ENCODE measurements at places on chromosomes 7 and 10.
A peak's percentile ranks its signal among the peaks of the same experiment; 100 is the strongest.

DNA sequence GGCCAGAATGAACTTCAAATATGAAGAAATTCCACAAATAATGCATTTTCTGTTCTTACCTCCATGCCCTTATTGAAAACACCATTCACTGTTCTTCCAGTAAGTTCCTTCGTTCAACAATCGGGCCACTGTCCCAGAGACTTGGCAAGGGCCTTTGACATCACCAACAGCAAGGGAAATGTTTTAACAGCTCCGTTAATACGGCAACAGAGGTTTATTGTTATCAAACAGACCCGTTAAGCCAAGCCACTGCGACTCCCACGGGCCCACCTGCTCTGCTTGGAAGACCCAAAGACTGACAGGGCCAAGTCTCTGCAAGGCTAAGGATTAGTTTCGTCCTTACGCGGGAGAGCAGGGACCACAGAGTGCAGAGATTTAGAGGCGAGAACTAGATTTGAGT, 43.4 kb upstream of the LYZL1 start:
- DNase-seq, result no peak

GRCh38 chr10:75034131-75034512, 77.3 kb upstream of the SAMD8 start:
- DNase-seq, result no peak

DNA sequence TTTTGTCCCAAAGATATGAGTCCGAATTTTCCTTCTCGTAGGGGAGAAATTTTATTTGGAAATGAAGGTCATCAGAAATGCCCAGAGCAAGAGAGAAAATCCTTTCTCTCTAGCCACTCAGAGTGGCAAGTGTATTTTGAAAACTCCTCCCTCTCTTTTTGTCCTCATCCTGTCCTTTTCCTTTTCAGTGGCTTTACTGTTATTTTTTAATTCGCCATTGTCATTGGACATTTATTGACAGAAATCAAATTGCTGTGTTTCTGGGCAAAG, 39.6 kb downstream of the TET1 start:
- DNase-seq, result no peak

GRCh38 chr10:69866688-69867461, 65.2 kb downstream of the COL13A1 start:
- DNase-seq, result no peak

DNA sequence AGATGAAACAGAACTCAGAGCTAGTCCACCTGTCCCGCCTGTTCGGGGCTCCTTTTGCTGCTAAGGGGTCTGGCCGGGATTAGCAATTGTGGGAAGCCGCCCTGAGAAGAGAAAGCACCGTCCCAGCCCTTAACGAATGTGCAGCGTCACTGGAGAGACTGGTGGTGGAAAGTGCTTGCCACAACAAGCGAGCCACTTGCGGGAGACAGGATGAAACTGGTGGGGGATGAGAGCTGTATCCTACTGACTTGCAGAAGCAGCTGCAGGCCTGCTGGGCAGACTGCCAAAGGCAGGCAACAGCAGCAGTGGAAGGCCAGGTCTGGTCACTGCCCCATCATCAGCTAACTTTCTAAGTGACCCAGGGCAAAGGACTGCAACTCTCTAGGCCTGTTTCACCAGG, 95.4 kb downstream of the FAM53B start:
- peak; percentile 29 for DNase-seq

DNA sequence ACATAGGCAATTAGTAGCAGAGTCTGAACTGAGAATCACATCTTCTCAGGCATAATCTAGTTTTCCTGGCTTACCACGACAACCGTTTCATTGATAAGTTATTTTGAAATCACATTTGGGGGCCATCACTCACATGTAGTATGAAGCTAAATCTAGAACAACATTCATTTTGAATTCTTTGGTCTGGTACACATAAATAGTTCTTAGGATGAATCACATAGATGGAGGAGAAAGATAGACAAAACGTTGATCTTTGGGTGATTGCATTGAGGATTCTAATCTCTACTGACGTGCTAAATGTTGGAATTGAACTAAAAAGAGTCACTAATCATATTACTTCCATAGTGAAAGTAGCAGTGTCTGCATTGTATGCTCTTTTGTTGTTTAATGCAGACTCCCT, 1022.6 kb downstream of the LRMDA start:
- DNase-seq, result no peak

DNA sequence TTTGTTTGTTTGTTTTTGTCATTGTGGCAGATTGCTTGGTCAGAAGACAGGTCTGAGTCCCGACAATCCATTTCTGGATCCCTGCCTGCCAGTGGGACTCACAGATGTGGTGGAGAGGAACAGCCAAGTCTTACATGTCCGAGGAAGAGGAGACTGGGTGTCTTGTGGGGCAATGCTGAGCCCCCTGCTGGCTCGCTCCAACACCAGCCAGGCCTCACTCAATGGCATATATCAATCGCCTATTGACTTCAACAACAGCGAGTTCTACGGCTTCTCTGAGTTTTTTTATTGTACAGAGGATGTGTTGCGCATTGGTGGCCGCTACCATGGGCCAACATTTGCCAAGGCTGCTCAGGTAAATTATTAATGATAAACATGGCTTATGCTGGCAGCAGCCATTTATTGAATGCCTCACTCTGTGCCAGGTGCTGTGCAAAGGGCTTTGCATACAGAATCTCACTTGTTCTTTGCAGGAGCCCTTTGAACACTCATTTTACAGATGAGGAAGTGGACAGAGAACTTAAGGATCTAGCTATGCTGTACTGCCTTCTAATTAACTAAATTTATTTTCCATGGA, 33.3 kb downstream of the COX15 start:
- no peak for DNase-seq

GRCh38 chr7:86749741-86750665, 106.3 kb downstream of the GRM3 start:
- DNase-seq, result no peak

- no peak for DNase-seq
These were observed 9.8 kb upstream of the AGK start for GRCh38 chr7:141541375-141541774.

DNA sequence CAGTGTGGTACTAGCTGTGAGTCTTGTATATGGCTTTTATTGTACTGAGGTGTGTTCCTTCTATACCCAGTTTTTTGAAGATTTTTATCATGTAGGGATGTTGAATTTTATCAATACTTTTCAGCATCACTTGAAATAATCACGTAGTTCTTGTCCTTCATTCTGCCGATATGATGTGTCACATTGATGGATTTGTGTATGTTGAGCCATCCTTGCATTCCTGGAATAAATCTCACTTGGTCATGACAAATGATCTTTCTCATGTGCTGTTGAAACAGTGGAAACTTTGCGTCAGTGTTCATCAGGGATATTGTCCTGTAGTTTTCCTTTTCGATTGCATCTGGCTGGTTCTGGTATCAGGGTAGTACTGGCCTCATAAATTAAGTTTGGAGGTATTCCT, 7.1 kb upstream of the PRKAR1B start:
- no peak for DNase-seq

DNA sequence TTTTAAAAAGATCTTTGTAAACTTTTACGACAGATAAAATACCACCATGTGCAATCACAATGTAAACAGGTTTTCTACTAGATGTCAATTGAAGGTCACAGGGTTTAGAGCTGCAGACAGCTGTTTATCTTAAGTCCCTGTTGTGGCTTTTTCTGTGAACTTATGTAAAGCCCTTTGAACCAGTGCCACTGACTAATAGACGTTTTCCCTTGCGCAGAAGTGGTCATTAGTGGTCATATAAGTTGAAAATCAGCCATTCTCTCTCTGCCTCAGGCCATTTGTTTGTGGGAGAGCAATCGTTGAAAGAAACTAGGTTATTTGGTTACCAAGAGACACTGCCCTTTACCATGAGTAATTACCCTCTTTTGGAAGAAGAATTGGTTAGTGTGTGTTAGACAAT, 23.9 kb downstream of the CACNB2 start:
- no peak for DNase-seq

DNA sequence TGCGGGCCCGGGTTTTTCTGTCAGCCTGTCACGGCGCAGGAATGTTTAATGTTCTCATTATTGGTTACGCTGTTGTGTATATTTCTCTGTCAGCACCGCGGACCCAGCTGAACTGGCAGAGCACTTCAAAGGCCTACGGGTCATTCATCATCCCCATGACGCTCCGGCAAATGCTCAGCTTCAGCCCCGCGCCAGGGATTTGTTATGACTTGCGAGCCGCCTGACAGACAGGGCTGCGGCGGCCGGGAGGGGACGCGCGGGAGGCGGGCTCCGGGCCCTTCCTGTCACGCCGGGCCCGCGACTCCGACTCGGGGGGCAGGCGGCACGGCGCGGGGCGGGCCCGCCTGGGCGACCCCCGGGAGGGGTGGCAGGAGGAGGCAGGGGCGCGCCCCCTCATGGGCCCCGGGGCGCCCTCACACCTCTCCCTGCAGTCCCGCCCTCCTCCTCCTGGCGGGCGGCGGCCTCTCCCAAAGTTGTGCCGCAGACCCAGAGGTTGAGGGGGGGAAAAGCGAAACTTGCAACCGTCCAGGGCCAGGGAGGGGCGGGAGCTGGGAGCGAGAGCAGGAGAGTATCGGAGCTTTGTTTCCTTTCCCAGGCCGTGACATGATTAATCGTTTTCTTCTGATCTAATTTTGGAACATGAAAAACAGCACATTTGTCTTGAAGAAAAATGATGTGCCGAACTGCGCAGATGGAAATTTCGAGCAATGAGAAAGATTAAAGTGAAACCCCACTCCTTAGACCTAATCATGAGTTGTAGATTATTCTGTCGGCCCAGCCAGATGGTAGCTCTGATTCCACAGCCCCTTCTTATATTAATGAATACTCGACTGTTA, 59.3 kb upstream of the COMTD1 start:
- DNase-seq, result peak; percentile 12

- no peak for DNase-seq
These were observed 31.4 kb downstream of the LRRC27 start for GRCh38 chr10:132363376-132363775.

DNA sequence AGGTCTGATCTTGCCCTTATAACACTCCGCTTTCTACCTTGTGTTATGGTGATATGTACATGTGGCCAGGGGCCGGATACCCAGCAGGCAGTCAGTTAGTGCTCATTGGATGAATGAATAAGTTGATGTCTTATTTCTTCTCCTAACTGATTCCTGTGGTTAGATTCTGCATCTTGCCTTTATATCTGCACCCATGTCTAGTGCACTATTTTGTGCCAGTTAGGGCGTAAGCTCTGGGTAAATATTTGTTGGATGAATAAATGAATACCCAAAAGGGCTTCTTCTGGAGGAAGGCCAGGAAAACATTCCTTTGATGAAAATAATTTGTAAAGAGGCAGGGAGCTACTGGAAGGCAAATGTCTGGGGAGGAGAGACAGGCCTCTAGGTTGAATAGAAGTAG, 148.2 kb downstream of the CHN2 start:
- no peak for DNase-seq

DNA sequence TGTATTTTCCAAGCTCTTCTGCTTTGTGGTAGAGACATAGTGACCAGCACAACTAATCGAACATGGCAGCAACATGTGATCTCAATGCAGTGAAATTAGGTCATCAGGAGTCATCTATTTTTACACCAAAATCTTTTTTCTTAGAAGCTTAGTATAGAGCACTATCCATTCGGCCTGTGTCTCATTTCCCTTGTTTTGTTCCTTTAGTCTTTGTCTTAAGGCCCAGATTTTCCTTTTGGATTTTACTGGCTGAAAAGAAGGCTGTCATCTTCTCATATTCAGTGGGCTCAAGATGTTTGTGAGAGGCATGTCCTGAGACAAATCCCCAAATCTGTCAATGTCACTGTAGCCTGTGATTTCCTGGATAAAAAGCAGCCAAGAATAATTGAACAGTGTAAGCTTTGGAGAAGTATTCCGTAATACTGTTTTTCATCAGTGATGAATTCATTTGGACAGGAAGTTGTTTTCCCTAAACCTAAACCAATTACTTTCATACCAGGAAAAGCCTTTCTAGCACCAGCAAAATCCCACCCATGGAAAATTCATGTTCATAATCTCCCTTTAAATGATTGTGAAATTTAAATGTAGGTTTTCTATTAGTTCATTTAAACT, 55.2 kb downstream of the MAGI2 start:
- no peak for DNase-seq

- DNase-seq, result no peak
These were observed 603.7 kb upstream of the MKI67 start for GRCh38 chr10:128729910-128730420.

DNA sequence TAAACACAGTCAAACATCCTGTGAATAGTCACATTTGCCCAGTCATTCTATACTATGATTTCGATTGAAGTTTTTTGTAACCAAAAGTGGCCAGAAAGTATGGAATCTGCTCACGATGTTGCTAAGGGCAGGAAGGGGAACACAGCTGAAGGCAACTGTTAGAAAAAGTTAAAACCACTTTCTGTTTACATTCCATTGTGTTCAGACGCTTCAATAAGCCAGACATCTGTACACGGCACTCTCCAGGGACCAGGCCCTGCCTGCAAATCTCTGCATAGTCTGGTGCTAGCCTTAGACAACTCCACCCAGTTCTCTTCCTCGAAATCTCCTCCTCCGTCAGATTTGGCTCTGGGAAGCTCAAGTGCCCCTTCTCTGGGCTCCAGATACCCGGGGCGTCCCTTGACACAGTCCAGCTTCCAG, 17.1 kb upstream of the TMEM120A start:
- DNase-seq, result no peak

- no peak for DNase-seq
These were observed 52.7 kb downstream of the VCL start for GRCh38 chr10:74050653-74051052.

- DNase-seq, result no peak
These were observed 12.7 kb downstream of the SLC29A3 start for GRCh38 chr10:71331736-71332135.

- DNase-seq, result no peak
These were observed 251.7 kb upstream of the PITRM1 start for GRCh38 chr10:3424111-3424851.

DNA sequence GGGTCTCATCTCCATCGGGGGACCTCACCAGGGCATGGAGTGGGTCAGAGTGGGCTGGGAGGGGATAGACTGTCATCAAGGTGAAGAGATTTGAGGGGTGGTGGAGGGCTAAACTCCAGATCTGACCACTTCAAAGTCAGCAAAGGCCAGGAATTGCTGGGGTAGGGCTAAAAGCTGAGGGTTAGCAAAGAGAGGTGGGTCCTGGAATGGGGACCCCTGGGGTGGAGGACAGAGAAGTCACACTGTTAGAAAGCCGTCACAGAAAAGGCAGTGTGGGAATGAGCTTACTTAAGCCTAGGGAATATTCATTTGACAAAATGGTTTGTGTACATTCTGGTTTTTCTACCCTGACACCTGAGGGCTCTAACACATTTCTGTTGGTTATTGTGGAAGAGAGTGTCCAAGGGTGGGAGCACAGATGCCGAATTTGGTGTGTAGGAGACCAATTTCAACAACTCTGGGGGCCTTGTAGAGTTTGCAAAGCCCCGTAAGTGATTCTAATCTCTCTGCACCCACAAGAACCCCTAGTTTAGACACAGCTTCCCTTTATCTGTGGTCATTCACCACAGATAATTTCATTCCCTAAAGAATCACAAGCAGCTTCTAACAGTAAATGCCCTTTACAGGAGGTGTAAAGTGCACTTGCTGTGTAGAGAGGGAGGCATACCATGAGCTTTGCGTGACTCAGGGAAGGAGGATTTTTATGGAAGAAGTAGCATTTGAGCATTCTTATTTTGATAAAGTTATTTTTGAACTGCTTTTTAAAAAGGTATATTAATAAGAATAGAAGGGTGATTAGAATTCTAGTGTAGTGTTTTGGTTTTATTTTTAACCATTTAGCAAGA, 6.4 kb downstream of the FBH1 start:
- DNase-seq, result no peak

GRCh38 chr7:110209884-110210283, 881.0 kb upstream of the LRRN3 start:
- no peak for DNase-seq
